ENCODE measurements at places on chromosomes 16 and 17.

GRCh38 chr17:68514831-68515635, 2.8 kb downstream of the PRKAR1A start:
- no peak for DNase-seq

GRCh38 chr17:8210761-8211458, 535 bp upstream of the AURKB start:
- DNase-seq, result no peak

GRCh38 chr17:43406676-43407645, 8.2 kb downstream of the ARL4D start:
- DNase-seq, result no peak

DNA sequence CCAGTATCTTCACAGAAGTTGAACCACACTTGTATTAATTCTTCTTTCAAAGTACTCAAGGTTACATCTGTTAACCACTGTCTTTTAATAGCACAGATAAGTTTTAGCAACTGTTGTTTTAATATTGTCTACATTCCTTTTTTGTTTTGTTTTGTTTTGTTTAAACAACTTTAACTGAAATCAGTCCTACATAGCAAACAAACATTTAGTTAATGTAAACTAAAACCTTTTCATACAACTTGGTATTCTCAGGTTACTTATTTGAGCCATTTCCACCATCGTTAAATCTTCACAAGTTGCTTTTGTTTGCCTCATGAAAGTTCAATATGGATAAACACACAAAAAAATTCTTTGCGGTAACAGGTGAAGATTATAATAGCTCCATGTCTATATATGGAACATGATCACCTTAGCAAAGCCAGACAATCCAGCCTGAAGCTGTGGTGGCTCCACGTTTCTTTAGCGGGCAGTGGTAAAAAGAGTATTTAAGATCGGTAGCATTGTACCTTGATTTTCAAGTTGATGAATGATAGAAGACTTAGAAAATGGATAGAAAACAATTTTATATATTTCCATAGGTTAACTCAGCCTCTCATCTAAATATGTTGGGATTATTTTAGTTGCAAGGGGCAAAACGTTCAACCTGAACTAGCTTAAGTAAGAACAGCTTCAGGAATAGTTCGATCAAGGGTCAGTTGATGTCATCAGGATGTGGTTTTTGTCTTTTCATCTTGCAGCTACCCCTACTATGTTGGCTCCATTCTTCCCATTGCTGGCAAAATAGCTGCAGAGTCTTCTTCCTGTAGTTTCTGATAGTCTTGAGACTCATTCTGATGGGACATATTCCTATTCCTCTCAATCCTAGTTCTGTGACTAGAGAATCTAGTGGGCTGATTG, 182.8 kb downstream of the FTO start:
- DNase-seq, result no peak

GRCh38 chr17:17624741-17625140, 33.2 kb upstream of the PEMT start:
- DNase-seq, result no peak

- DNase-seq, result no peak
Observed at GRCh38 chr17:39632153-39632941, 4.6 kb upstream of the STARD3 start.

- DNase-seq, result no peak
Observed at GRCh38 chr16:60776281-60776680, 1260.0 kb downstream of the CDH8 start.
